ENCODE measurements at places on chromosomes 7 and 10. TPM values are rescaled to one million over a fixed set of nuclear protein-coding genes. Genes with fewer than 3 reads are reported as not detected.

- DNase-seq = no peak
Measured at GRCh38 chr10:33265621-33266020, 68.8 kb downstream of the NRP1 start.

GRCh38 chr10:36469585-36469984 lies 655.8 kb upstream of the ANKRD30A start:
- DNase-seq = no peak

GRCh38 chr7:92421676-92422435 lies 25.4 kb upstream of the GATAD1 start:
- no peak for DNase-seq

GRCh38 chr7:88485821-88486220 lies 179.1 kb upstream of the STEAP4 start:
- no peak for DNase-seq

DNA sequence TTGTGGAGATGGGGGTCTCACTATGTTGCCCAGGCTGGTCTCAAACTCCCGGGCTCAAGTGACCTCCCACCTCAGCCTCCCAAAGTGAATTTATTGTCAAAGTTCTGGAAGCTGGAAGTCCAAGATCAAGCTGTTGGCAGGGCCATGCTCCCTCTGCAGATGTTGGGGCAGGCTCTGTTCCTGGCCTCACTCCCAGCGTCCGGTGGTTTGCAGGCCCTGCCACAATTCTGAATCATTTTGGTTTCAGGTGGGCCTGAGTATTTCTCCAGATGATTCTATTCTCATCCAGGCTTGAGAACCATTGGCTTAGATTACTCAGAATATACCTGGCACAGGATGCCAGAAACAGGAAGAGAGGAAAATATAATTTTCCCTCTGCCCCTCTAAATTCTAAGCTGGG lies 737.4 kb downstream of the TNS3 start:
- no peak for DNase-seq

GRCh38 chr10:96305019-96305418 lies 785 bp downstream of the DNTT start:
- no peak for DNase-seq

DNA sequence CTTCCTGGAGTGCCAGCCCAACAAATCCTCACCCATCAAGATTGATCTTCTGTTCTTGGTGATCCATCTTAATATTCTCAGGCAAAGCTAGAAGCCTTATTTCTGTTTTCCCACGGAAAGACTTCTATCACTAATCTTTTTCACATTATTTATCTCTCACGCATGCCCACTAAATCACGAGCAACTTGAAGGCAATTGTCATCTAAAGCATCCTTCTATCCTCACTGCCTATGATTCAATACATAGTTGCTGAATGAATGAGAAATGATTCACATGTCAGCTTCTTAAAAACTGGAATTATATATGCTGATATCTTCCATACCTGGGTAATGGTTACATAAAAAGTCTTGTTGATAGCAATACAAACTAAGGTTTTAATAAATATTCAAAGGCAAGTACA lies 12.6 kb upstream of the COL1A2 start:
- DNase-seq = no peak

GRCh38 chr10:96289218-96289910 lies 14.9 kb upstream of the DNTT start:
- DNase-seq = no peak

DNA sequence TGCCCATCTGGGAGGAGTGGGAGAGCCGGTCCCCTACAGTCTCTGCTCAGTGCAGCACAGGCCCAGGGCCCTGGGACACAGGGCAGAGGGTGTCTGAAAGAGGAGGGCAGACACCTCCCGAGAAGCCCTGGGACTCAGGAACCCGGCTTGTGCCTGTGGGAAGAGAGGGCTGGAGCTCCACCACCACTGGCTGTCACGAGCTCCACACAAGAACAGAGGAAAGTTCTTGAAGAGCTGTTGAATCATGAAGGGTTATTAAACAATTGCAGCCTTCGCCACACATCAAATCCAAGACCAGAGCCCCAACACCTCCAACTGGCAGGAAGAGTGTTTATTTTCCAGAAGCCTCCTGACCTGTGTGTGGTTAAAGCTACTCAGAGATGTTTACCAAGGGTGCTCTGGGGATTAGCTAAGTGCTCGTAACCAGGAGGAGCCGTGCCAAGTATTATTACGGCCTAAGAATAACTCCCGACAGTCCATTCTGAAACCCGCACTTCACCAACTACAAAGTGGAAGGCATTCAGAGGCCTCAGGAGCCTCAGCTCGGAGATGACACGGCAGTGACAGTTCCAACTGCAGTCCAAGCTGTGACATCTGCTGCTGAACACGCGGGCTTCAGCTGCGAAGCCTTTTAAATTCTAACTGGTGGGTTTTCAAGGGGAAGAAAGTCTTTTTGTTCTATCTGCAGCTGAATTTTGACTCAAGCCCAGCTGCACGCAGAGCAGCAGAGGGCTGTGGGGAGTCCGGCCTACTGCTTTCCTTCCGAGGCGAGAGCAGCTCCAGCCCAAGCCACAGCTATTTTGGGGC lies 75.1 kb downstream of the MAD1L1 start:
- DNase-seq = no peak

MRC1 gene
- 11.0 TPM for polyA plus RNA-seq

LBX1 gene
- polyA plus RNA-seq = not detected

NRCAM gene
- 13.7 TPM for polyA plus RNA-seq

Measured in left renal cortex interstitium (tissue), 4 donors.